ENCODE measurements at places on chromosomes 1 and 21.

GRCh38 chr1:27559466-27560030, 44.4 kb downstream of the AHDC1 start:
- H3K27ac ChIP-seq = no peak overlapping the region
- H3K27me3 ChIP-seq = no peaks in the 10 kb centered on the region
- H3K4me1 ChIP-seq = peaks cover 32% of the 10 kb centered on the region

- no peak overlapping the region for H3K27ac ChIP-seq
- H3K27me3 ChIP-seq = peaks cover 18% of the 10 kb centered on the region
- no peaks in the 10 kb centered on the region for H3K4me1 ChIP-seq
- DNase-seq = no peak
- H3K4me3 ChIP-seq = no peak overlapping the region
These were observed 19.5 kb upstream of the OR6N2 start for GRCh38 chr1:158800526-158800925.

- no peak for DNase-seq
- peak overlapping the region; percentile 31 for H3K27ac ChIP-seq
- no peaks in the 10 kb centered on the region for H3K27me3 ChIP-seq
- no peak overlapping the region for H3K4me3 ChIP-seq
These were observed 52.5 kb downstream of the SELENOF start for GRCh38 chr1:86861424-86861823.

- no peak for DNase-seq
- peaks cover 2% of the 10 kb centered on the region for H3K36me3 ChIP-seq
- peaks cover 6% of the 10 kb centered on the region for H3K4me1 ChIP-seq
- H3K27ac ChIP-seq = no peak overlapping the region
- H3K27me3 ChIP-seq = no peaks in the 10 kb centered on the region
These were observed 15.8 kb upstream of the RNF223 start for GRCh38 chr1:1089731-1090423.

DNA sequence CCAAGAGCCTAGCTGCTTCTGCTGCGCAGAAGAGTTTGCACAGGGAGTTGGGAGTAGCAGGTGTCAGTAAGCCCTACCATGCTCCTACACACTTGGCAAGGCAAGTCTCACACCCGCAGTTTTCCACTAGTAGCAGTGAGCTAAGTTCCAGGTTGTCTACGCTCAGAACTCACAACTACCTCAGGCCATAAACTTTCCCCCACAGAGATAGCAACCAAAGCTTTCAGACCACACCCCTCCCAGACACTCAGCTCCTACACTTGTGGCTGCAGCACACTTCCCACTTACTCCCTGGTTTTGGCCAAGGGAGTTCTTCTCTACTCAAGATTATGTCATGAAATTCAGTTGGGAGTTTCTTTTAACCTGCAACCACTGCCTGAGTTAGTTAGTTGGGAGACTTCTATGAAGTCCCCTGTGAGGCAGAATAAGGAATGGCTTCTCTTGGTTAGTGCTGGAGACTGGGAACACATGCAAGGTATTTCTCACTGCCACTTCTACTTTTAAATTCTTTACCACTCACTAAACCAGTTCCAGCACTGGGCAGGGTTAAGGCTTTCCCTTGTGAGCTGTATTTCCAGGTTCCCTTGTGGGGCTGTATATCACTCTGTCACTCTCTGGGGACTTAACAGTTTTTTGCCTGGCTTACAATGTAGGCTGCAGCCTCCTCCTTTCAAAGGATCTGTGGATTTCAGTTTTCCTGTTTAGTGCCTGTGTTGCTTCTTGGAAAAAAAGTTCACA, 18.3 kb upstream of the MAB21L3 start:
- no peak for DNase-seq
- H3K4me1 ChIP-seq = no peaks in the 10 kb centered on the region
- H3K27me3 ChIP-seq = peaks cover 19% of the 10 kb centered on the region
- H3K4me3 ChIP-seq = no peak overlapping the region
- H3K36me3 ChIP-seq = peaks cover 3% of the 10 kb centered on the region

GRCh38 chr1:147794570-147794969, 34.2 kb upstream of the GJA5 start:
- H3K27ac ChIP-seq = no peak overlapping the region
- H3K36me3 ChIP-seq = no peaks in the 10 kb centered on the region
- no peak for DNase-seq
- H3K27me3 ChIP-seq = peaks cover 2% of the 10 kb centered on the region
- H3K4me3 ChIP-seq = no peak overlapping the region
- H3K4me1 ChIP-seq = no peaks in the 10 kb centered on the region

GRCh38 chr1:70499695-70500094, 88.6 kb downstream of the CTH start:
- no peak for DNase-seq
- peaks cover 6% of the 10 kb centered on the region for H3K27me3 ChIP-seq
- H3K27ac ChIP-seq = no peak overlapping the region
- no peaks in the 10 kb centered on the region for H3K4me1 ChIP-seq

DNA sequence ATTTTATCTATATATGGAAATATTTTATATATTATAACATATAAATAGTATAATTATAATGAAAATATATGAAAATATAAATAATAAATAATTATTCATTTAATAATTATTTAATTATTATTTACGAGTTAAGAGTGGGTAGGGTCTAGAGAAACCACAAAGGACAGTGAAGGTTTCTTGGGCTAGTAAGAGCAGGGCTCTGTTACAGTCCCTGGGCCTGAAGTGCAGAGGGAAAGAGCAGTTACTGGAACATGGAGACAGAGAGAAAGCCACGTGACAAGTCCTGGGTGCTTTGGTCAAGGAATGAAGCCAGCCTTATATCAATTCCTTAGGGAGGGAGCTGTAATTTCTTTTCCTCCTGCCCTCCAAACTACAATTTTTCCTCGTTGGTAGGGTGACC, 117.2 kb upstream of the OLIG2 start:
- H3K27me3 ChIP-seq = no peaks in the 10 kb centered on the region
- H3K27ac ChIP-seq = no peak overlapping the region
- H3K4me1 ChIP-seq = peaks cover under 1% of the 10 kb centered on the region
- DNase-seq = no peak
- no peak overlapping the region for H3K4me3 ChIP-seq

DNA sequence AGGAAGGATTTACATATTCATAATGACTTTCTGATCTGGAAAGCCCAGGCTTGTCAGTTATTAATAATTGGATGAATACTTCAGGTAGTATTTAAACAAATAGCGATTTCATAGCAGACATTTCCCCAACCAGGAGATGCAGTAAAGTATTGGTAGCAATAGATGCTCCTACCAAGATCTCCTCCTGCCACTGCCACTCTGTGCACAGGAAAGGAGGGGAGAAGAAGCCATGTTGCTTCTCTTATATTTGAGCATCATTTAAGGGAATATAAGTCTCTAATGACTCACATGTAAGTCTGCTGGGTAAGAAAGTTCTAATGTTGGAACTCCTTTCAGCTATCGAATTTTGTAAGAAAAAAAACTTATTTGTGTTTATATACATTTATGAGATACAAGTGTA, 420 bp upstream of the IFI16 start:
- peak overlapping the region; percentile 96 for H3K27ac ChIP-seq
- peak overlapping the region; percentile 83 for H3K4me3 ChIP-seq
- peaks cover 60% of the 10 kb centered on the region for H3K36me3 ChIP-seq
- no peaks in the 10 kb centered on the region for H3K27me3 ChIP-seq

DNA sequence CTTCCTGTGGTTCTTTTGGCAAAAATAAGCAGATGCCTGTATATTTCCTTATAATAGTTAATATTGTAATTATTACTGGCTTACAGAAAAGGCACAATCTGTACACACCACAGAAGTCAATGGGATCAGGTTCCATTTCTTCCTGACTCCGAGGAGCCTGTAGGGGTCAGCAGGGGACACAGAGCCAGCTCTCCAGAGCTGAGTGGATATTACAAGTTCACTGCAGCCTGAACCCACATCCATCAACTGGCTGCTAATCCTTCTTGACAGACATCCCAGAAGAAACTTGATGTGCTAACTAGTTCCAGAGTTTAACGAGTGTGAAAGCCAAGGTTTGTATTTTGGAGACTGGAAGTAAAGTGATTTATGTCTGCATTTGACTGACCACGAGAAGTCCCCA, 203.8 kb downstream of the LMX1A start:
- no peaks in the 10 kb centered on the region for H3K4me1 ChIP-seq
- H3K27me3 ChIP-seq = peaks cover 3% of the 10 kb centered on the region
- no peak for DNase-seq
- no peaks in the 10 kb centered on the region for H3K36me3 ChIP-seq

DNA sequence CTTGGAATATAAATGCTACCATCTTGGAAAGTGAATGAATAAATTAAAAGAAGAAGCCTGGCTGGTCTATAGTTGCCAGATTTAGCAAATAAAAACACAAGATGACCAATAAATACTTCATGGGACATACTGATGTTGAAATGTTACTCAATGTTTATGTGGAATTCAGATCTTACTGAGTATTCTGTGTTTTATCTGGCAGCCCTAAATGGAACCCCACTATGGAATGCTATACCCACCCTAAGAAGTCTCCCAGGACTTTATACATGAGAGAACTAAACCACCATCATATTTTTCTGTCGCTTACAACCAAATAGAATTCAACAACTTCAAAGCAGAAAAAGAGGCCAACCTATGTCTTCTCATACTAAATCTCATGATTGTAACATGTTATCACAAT, 177.6 kb upstream of the HMCN1 start:
- no peak for DNase-seq
- H3K27me3 ChIP-seq = no peaks in the 10 kb centered on the region
- peaks cover 23% of the 10 kb centered on the region for H3K4me1 ChIP-seq
- H3K36me3 ChIP-seq = no peaks in the 10 kb centered on the region
- H3K27ac ChIP-seq = no peak overlapping the region

DNA sequence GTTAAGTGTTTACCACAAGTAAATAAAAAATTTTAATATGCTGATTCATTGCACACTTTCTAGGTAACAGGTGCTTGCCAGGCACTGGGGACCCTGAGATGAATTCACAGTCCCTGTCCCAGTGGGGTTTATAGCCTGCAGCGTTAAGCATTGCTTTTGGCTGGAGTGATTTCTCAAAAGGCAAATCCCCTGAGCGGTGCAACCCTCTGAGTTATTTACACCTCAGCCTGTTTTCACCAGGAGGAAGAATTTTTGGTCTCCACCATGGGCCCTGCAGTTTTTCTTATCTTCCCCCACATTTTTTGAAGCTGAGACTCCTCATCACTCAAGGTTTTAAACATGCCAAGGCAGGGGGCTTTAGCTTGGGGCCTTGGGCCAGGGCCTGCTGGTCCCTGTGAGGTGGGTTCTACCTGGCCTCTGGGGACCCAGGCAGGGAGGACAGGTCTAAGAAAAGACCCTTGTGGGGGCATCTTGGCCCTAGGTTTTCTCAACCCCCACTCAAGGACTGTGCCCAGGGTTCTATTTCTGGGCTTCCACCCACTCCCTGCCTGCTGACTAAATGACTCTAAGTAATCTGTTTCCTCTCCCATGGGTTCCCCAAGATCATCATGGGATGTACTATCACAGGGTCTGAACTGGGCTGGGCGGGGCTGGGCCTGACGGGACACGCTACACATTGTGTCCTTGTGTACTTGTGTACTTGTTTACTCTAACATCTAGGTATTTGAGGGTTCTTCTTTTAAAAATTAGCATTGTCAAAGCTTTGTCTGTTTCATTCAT, 10.2 kb upstream of the CHIT1 start:
- no peaks in the 10 kb centered on the region for H3K36me3 ChIP-seq
- H3K4me3 ChIP-seq = no peak overlapping the region
- peaks cover 20% of the 10 kb centered on the region for H3K27me3 ChIP-seq
- no peak overlapping the region for H3K27ac ChIP-seq
- no peak for DNase-seq

GRCh38 chr1:27614625-27615344, 10.8 kb upstream of the AHDC1 start:
- no peak overlapping the region for H3K27ac ChIP-seq
- H3K4me1 ChIP-seq = peaks cover 49% of the 10 kb centered on the region
- no peak for DNase-seq
- no peak overlapping the region for H3K4me3 ChIP-seq
- H3K36me3 ChIP-seq = no peaks in the 10 kb centered on the region

DNA sequence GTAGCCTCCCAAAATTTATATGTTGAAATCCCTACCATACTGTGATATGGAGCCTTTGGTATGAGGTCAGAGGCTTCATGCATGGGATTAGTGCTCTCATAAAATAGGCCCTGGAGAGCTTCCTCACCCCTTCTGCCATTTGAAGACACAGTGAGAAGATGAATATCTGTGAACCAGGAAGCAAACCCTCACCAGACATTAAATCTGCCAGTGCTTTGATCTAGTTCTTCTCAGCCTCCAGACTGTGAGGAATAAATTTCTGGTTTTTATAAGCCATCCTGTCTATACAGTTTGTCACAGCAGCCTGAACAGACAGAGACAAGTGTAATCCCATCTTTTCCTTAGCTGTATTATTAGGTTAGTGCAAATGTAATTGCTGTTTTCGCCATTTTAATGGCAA, 88.4 kb downstream of the OLFML2B start:
- DNase-seq = no peak
- H3K27me3 ChIP-seq = no peaks in the 10 kb centered on the region
- H3K27ac ChIP-seq = no peak overlapping the region
- H3K4me1 ChIP-seq = peaks cover 35% of the 10 kb centered on the region
- H3K4me3 ChIP-seq = no peak overlapping the region

DNA sequence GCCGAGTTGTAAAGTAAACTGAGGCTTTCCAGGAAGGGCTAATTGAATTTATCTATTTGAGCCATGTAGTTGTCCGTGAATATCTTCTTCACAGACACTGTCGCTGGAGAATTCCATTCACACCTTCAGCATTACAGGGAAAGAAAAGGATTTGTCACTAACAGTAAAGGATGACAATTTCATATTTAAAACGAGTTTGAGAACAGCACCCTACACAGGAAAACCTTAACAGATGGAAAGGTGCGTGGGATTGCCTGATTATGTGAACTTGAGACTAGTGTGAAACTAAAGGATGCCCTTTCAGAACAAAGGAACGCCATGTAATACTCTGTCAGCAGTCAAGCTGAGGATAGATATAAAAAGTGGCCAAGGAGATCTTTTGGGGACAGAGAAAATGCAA, 492.5 kb upstream of the ADGRL2 start:
- DNase-seq = no peak
- no peaks in the 10 kb centered on the region for H3K4me1 ChIP-seq
- H3K27ac ChIP-seq = no peak overlapping the region
- no peaks in the 10 kb centered on the region for H3K27me3 ChIP-seq
- H3K36me3 ChIP-seq = no peaks in the 10 kb centered on the region
- no peak overlapping the region for H3K4me3 ChIP-seq

- peaks cover 20% of the 10 kb centered on the region for H3K36me3 ChIP-seq
- DNase-seq = no peak
- peaks cover 6% of the 10 kb centered on the region for H3K4me1 ChIP-seq
- no peaks in the 10 kb centered on the region for H3K27me3 ChIP-seq
These were observed 2.1 kb downstream of the LEPR start for GRCh38 chr1:65422241-65423203.

- H3K27me3 ChIP-seq = peaks cover 19% of the 10 kb centered on the region
- no peak overlapping the region for H3K4me3 ChIP-seq
- H3K4me1 ChIP-seq = peaks cover 11% of the 10 kb centered on the region
- no peak for DNase-seq
These were observed 4.4 kb upstream of the C2CD2 start for GRCh38 chr21:41957991-41958766.

GRCh38 chr1:109615879-109616278, 3.5 kb downstream of the GNAT2 start:
- peaks cover 29% of the 10 kb centered on the region for H3K4me1 ChIP-seq
- H3K36me3 ChIP-seq = peaks cover under 1% of the 10 kb centered on the region
- H3K27ac ChIP-seq = no peak overlapping the region
- H3K4me3 ChIP-seq = no peak overlapping the region
- DNase-seq = no peak
